ENCODE measurements at places on chromosomes 16 and 17.

GRCh38 chr17:1643293-1643998 lies 2.1 kb downstream of the SCARF1 start:
- DNase-seq = peak; percentile 96

DNA sequence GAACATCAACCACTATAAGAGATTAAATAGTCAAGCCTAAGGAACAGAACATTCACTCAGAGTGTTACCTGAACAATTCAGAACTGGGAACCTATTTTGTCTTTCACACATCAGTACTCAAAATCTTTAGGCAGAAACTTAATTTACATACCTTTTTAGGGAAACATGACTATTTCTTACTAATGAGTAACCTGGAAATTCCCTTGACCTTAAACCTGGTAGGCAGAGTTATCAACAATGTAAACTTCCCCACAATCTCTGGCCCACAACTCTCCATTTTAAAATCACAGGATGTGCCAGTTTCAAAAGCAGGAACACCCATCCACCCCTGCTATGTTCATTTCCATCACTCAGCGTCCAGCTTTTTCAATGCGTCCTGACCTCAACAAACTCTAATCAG lies 132.9 kb upstream of the ANKFN1 start:
- DNase-seq = no peak

- DNase-seq = no peak
Measured at GRCh38 chr17:31568539-31568938, 177.1 kb downstream of the RAB11FIP4 start.

DNA sequence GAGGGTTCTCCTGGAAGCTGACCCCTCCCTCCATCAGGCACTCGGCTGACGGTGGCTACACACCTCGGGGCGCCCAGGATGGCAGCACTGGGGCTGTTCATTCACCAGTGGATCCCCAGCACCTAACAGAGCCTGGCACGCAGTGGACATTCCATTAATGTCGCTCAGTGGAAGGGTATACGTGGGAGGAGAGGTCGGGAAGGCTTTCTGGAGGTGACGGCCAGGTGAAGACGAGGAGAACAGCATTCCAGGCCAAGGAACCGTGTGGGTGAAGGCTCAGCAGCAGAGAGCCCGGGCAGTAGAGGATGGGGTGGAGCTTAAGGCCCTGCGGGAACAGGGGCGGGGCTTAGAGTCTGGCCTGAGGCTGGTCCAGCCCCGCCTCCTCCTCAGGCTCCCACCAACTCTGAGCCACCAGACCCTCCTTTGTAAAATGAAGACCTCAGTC lies 2.5 kb upstream of the HS3ST6 start:
- DNase-seq = peak; percentile 88

DNA sequence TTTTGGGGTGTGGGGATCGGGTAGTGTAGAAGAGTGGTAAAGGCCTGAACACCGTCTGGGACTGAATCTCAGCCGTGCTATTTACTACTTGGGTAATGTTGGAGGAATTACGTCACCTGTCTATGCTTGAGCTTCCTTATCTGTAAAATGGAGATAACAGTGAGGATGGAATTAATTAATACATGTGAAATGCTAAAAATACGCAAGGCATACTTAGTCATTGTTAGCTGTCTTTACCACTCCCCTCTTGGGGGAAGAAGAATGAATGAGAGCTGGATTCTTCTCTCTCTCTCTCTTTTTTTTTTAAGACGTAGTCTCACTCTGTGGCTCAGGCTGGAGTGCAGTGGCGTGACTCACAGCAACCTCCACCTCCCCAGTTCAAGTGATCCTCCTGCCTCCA lies 41.1 kb upstream of the TANGO6 start:
- DNase-seq = no peak

DNA sequence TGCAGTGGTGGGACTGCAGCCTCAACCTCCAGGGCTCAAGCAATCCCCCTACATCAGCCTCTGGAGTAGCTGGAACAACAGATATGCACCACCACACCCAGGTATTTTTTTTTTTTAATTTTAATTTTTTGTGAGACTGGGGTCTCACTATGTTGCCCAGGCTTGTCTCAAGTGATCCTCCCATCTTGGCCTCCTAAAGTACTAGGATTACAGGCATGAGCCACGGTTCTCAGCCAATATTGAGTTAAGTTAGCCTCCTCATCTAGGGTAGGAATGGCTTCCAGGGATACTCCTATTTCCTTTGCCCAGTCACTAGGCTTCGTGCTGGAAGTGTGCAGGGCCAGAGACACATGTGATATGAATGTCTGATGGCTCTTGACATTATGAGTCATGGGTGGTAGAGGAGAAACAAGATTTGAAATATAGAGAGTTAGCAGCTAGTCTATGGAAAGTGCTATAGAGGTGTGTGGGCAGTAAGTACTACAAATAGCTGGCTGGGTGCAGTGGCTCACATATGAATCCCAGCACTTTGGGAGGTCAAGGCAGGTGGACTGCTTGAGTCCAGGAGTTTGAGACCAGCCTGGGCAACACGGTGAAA lies 8.0 kb upstream of the HES7 start:
- DNase-seq = no peak

GRCh38 chr16:86554917-86555703 lies at the start of gene MTHFSD:
Gene MTHFSD (minus strand): TSS chr16:86555235. CDS start chr16:86555184, 51 bp downstream.
- DNase-seq = peak; percentile 92

- DNase-seq = no peak
Measured at GRCh38 chr16:23634461-23635036, 6.6 kb downstream of the PALB2 start.

- DNase-seq = no peak
Measured at GRCh38 chr17:76594690-76595089, 9.0 kb upstream of the ST6GALNAC2 start.

DNA sequence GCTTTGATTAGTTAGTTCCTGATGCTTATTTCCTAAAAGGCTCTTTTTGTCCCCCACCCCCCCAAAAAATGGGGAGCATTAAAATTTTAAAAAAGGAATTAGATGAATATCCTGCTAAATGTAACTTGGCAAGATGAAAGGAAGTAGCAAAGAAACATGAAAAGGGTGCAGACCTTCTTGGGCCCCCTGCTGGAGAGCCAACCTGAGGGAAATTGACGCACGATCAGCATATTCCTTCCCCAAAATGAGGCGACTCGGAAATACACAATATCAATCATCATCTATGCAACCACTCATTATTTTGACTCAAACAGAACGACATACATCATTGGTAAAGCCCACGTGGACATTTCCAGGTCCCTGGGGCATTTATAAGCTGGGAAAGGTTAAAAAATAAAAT lies 59.7 kb downstream of the GRIN2A start:
- no peak for DNase-seq

DNA sequence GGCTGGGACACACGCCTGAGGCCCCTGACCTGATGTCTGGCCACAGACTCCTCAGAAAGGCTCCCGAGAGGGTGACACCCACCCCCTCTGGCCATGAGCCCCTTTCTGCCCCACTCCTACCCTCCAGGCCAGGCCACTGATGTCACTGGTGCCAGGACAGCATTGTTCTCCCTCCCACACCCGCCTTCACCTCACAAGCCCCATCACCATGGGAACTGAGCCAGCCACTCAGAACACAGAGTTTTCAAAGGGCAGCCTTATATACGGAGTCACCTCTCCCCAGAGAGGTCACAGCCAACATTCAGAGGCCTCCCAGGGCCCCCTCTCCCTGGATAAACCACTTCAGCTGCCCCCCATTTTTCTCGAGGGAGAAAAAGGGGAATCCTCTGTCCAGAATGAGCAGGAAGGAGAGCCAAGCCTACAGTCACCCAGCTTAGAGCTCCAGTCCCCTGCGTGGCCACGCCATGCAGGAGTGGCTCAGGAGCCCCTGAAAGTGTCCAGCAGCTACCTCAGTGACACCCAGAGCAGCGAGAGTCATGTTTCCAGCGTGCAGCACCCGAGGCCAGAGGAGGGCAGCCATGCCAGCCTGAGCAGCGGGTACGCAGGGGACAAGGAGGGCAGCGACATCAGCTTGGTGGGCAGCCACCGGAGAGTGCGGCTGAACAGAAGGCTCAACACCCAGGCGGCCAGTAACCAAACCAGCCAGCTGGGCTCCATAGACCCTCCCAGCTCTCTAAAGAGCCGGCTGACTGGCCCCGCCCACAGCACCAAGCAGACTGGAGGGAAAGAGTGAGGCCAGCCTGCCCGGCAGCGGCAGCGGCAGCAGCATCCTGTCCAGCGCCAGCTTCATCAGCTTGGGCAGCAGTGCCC lies at the start of gene C16orf82:
TSS of gene C16orf82 (plus strand) at position 260 of the 870 bp plus-strand sequence.
- peak; percentile 63 for DNase-seq
